NCI-H2107 (cell line): ENCODE measurements at places on chromosomes 4 and X.

DNA sequence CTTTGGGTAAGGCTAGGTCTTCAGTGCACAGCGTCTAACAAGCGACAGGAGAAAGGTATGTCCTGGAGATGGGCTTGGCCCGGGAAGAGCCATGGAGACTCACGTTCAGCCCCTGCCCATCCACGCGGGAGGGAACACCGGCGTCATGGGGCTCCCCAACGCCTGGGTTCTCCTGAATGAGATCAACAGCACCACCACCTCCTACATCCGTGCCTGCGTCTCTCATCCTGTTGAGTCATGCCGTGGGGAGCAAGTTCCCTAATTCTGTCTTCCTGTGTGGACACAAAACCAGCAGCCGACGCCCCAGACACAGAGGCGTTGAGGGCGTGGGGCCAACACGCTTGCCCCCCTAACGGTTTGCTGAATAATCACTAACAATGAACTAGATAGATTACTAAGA, 20.1 kb upstream of the IL3RA start:
- no peak for DNase-seq

GRCh38 chr4:40349561-40350198, 14.5 kb downstream of the CHRNA9 start:
- DNase-seq = no peak

DNA sequence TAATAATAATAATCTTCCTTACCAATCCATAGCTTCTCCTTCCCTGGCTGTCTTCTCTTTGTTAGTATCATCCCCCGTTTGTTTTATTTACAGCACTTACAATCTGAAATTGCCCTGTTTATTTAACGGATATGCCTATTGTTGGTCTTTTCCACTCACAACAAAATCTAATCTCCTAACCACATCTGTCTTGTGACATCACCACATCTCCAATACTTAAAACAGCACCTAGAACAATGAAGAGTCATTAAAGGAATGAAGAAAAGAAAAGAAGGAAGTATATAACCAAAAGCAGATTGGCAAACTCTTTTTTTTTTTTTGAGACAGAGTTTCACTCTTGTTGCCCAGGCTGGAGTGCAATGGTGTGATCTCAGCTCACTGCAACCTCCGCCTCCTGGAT, 38.7 kb upstream of the JADE1 start:
- DNase-seq = no peak

DNA sequence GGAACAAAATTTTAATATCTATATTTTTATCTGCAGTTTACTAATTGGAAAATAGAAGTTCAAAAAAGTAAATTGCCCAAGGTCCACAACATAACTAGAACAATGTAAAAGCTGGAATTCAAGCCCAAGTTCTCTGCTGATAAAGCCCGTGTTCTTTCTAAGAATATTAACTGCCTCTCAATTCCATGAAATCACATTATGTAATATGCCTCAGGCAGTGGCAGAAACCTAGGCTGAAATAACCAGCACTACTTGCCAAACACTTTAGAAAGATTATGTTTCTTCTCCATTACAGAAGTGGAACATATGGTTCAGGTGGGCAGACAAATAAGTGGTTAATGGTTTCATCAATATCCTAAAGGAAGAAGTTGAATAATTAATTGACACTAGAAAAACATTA, 56.7 kb upstream of the ADGRL3 start:
- DNase-seq = no peak

DNA sequence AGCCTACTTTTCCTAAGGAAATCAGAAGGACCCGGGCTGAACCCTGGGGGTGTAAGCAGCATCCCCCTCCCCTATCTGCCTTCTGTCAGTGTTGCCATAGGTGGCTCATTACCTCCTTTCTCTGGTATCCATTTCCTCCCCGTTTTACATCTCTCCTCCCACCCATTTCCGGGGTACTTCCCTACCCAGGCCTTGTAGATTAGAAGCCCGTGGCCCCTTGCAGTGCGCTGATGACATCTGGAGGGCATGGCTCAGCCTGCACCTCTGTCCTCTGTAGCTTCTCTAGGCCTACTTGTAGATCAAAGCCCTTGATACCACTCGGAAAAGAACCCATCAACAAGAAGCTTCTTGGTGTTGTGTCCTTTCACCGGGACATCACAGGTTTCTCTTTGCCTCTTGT, 71.8 kb downstream of the NBDY start:
- DNase-seq = no peak

DNA sequence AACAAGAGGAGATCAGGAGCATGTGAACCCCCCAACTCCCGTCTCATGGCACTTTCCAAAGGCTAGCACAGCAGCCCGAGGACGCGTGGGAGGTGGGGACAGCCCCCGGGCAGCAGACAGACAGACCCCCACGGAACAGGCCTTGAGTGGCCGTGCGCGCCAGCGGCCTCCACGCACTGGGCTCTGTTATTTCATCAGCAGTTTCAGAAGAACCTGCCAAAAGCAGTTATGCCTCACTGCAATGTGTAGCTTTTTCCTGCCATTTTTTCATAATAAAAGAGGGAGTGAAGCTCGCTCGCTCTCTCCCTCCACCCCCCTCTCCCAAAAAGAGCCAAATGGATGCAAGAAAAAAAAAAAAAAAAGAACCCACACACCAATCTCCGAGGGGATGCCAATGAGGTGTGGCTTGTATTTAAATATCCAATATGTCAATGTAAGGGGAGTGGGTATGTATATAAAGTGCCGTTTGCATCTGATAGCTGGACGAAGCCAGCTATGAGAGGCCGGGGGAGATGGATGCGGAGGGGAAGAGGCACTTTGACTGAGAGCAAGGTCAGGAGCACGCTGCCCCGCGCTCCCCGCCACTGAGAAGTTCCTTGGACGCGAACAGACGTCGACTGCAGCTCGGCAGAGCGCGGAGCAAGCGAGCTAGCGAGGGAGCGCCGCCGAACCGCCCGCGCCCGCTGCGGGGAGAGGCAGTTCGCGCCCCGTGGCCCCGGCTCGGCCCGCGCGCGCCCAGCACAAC, at the start of gene FGF16:
FGF16 (plus strand) TSS at position 482 of the 745 bp plus-strand sequence. CDS start 286 bp downstream, outside the sequence.
- no peak for DNase-seq

DNA sequence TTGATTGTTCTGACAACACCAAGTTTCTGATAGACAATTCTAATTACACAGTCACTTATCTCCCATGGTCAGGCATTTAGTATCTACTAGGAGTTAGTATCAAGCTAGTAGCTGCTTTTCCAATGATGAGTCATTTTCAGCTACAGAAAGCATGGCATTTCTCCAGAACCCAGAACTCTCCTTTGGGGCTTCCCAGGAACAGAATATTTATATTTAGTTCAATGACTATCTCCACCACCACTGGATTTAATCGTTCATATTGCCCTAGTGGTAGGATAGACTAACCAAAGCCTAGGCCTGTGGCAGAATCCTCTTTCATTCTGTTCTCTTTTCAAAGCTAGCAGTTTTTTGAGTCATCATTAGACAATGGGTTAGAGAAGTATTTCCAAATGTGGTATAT, 569.4 kb downstream of the GABRG1 start:
- no peak for DNase-seq

DNA sequence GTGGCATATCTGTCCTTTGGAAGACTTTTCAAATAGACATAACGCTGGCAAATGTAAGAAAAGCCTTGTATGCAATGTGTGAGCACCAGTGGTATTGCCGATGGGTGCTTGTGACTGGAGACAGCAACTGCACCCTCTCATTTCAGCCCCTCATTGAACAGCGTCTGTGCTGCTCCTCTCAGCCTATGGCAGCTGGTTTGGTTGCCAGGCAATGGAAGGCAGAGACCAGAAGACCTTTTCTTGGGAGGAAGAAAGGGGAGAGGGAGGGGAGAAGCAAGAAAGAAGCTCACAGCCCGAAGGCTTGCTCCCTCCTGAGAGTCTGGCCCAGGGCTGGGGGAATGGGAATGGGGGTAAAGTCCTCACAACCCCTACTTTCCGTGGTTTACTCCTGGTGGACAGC, 20.2 kb downstream of the ZCCHC13 start:
- no peak for DNase-seq
